ENCODE measurements at places on chromosomes 7 and 10. TPM values are rescaled to one million over a fixed set of nuclear protein-coding genes. Genes with fewer than 3 reads are reported as not detected.

Gene CUZD1
- 2.9 TPM for total RNA-seq

Gene CYP3A7
- total RNA-seq = not detected

Gene NODAL
- not detected for total RNA-seq

Gene IFIT1B
- total RNA-seq = not detected

Gene ETV1
- 24.5 TPM for total RNA-seq

Gene TWIST1
- total RNA-seq = 1.9 TPM

Gene MYL10
- total RNA-seq = not detected

Gene IFIT3
- 23.4 TPM for total RNA-seq

Gene OR2A42
- not detected for total RNA-seq

Gene CTBP2
- 33.8 TPM for total RNA-seq

Gene PALD1
- total RNA-seq = 14.0 TPM

Gene SKAP2
- total RNA-seq = 22.9 TPM

Gene CELF2
- 153 TPM for total RNA-seq

Gene GLI3
- total RNA-seq = 12.3 TPM

Gene HERC4
- total RNA-seq = 90.8 TPM

Gene GDF2
- total RNA-seq = not detected

Gene PSD
- total RNA-seq = 349 TPM

Gene RBP4
- 26.1 TPM for total RNA-seq

Gene STAG3
- 2.3 TPM for total RNA-seq

Gene RPEL1
- 0.29 TPM for total RNA-seq

Gene TMEM270
- not detected for total RNA-seq

Gene SEMA3A
- total RNA-seq = 34.2 TPM

Gene ANKRD30A
- total RNA-seq = 0.44 TPM

Gene CYP26C1
- total RNA-seq = 0.71 TPM

Gene DPP6
- total RNA-seq = 164 TPM

Gene OPALIN
- total RNA-seq = 60.0 TPM

Gene ZNF365
- 133 TPM for total RNA-seq

Gene CALCR
- total RNA-seq = not detected

Gene RELN
- total RNA-seq = 20.6 TPM

Gene AQP1
- 27.2 TPM for total RNA-seq

Gene NUDCD3
- total RNA-seq = 281 TPM

Gene ARHGEF5
- 0.54 TPM for total RNA-seq

Gene FAM20C
- 47.1 TPM for total RNA-seq

Gene RBAK
- total RNA-seq = 17.3 TPM

Gene DNAH11
- total RNA-seq = 2.6 TPM

Gene FOXI2
- not detected for total RNA-seq

Gene MACC1
- 0.15 TPM for total RNA-seq

Gene EPHB4
- 5.5 TPM for total RNA-seq

Gene HOXA6
- not detected for total RNA-seq

Gene TMEM229A
- 13.1 TPM for total RNA-seq

Gene DYNC1I1
- 151 TPM for total RNA-seq

Gene LRIT2
- not detected for total RNA-seq

Gene UCN3
- total RNA-seq = not detected

Gene ASIC3
- total RNA-seq = 22.8 TPM

Gene PROSER2
- total RNA-seq = 1.8 TPM

Gene SFRP5
- total RNA-seq = 0.81 TPM

Gene IL15RA
- total RNA-seq = 4.6 TPM

Gene METTL2B
- total RNA-seq = 22.9 TPM

Gene FAM221A
- 28.3 TPM for total RNA-seq

Gene WAPL
- 30.3 TPM for total RNA-seq

All from dorsolateral prefrontal cortex (tissue), 122 donors.